ENCODE measurements at places on chromosomes 2 and 18.

GRCh38 chr2:140593132-140593531, 1537.7 kb downstream of the LRP1B start:
- DNase-seq: no peak

DNA sequence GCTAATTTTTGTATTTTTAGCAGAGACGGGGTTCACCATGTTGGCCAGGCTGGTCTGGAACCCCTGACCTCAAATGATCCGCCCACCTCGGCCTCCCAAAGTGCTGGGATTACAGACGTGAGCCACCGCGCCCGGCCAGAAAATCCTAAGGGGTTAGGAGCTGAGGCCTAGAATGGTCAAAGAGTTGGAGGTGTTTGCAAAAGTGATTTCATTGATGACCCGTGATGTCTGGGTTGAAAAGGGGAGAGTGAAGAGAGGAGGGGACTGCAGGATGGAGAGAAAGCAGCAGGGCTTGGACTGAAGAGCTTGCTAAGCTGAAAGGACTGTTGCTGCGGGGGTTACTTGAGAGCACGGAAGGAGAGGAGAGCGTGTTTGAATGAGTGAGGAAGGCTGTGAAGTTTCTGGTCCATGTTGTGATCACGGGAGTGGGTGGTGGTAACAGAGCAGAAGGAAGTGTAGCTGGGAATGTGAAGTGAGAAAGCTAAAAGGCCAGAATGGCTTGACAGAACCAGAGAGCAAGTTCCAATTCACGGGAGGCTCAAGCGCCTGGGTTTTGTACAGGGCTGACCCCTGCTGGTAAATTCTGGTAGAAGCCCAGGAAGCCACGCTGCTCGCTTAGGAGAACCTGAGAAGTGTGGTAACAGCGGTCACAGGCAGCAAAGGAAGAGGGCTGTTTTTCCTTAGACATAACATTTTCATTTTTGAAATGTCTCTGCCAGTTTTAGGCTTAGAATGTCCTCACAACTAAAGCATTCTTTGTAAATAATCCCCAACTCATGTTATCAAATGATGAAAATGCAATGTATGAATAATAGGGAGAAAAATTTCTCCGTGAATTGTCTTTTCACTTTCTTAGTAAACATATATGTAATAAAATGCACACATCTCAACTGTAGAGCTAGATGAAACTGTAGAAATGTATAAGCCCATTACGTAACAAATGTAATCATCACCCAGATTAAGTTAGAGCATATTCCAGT, 40.5 kb upstream of the ACTR2 start:
- peak; percentile 90 for DNase-seq

DNA sequence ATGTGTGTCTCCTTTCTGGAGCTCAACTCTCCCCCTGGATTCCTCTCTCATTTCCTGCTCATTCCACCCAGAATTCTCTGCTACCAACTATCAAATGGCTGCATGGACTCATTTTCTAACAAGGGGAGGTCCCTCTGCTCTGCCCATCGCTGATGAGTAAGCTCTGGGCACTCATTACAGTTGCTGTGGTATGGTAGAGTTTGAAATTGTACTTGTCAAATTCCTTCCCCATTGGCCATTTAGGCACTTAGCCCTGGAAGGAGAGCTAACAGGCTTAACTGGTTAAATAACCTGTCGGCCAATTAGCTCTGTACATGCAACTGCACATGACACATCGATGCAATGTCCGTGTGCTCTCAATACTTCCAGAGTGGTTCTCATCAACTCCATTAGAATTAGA, 20.4 kb downstream of the COL6A3 start:
- DNase-seq: no peak

DNA sequence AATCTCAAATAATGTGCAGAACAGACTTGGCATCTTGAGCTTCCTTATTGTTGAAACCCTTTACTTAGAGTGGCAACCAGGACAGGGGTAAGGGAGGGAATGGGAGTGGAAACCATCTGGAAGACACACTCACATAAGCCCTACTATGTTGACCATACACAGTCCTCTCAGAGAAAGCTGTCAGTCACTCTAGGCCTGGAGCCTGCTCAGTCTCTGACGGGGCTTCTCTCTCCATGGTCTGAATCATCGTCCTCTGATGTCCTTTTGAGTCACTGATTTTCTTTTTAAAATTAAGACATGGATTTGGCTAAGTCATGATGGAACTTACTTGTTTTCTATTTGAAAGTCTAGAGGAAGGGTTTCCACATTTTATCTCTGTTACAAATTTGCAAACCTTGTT, 74.0 kb downstream of the MYO1B start:
- no peak for DNase-seq

GRCh38 chr2:114350186-114350725, 92.2 kb upstream of the DPP10 start:
- no peak for DNase-seq

DNA sequence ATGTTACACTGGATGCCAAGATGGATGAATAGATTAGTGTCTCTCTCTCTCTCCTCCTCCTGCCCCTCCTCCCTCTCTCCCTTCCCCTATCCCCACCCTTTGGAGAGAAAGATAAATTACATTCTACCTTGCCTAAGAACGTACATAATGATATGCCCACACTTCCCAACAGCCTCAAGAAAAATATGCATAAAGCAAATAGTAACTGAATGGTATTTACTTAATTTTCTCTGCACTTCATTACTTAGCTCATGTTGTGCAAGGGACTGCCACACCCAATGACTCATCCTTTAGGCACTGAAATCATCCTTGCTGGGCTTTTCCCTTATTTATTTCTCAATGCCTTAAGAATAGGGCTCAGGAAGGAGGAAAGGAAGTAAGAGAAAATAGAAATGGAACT, 137.3 kb upstream of the PID1 start:
- DNase-seq: peak; percentile 78

DNA sequence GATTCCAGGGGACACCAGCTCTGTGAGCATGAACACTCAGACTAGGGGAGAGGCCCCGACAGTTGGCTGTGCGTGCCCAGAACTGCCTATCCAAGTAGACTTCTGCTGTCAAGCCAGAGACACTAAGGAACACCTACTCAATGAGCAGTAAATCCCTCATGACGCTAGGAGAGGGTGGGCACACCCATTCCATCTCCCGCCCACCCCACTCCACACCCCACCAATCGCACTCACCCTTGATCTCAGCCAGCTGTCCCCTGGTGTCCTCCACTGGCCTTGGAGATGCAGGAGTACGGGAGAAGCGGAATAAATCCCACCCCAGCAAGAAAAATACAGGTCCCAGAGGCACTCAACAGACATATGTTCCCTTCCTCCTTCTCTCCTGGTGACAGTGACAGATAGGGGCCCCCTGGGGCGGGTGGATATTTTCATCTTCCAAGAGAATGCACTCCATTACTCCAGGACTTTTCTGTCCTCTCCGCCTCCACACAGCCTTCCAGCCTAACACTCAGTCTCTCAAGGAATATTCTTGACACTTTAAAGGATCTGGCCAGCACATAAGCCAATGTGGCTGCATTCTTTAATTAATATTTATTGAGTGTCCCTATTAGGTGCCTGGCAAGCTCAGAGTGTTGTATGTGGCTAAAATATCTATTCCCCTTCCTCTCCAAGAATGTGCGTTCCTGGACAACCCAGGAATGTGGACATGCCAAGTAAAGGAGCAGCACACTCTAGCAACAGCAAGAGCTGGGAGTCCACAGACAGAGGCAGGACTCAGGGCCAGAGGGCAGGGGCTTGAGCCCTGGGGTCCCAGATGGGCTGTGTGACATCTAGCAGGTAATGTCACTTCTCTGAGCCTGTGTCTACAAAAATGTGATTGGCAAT, 13.1 kb upstream of the SMAD7 start:
- DNase-seq: no peak

- DNase-seq: peak; percentile 6
These were observed 1383.8 kb upstream of the ACVR2A start for GRCh38 chr2:146461068-146461467.

GRCh38 chr18:1018181-1018681, 113.6 kb downstream of the ADCYAP1 start:
- DNase-seq: no peak

- DNase-seq: peak; percentile 65
These were observed 40.9 kb upstream of the ASPRV1 start for GRCh38 chr2:70002241-70002899.

GRCh38 chr2:191478799-191479679, 198.9 kb upstream of the NABP1 start:
- DNase-seq: peak; percentile 19

DNA sequence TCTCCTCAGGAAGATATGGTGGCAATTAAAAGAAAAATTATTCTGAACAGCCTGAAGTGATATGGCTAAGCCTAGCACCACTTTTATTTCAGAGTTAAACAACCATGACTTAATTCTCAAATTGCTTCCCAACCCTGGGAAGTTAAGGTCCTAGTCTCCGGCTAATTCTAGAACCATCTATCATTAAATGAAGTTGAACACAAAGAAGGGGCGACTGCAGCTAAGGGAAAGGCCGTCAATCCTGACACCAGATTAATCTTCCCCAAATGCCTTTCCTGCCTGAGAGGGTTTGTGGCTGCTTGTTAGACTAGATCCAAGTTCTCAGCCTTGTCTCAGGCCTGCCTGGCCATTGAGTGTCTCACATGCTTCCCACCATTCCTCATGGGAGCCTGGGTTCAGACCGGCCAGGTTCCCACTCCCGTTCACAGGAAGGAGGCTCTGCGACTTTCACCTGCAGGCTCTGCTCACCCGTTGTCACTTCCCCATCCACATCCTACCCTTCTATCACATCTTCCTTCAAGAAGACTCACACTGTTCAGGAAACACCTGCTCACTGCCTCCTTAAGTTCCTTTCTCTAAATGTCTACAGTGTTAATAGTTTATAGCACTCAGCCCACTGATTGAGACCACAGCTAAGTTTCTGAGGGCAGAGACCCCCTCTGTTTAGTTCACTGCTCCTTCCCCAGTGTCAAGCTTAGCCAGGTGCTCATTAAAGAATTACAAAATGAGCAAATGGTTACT, 282.9 kb upstream of the REV1 start:
- DNase-seq: peak; percentile 39

- DNase-seq: no peak
These were observed 46.1 kb downstream of the RASGRP3 start for GRCh38 chr2:33522576-33522975.

DNA sequence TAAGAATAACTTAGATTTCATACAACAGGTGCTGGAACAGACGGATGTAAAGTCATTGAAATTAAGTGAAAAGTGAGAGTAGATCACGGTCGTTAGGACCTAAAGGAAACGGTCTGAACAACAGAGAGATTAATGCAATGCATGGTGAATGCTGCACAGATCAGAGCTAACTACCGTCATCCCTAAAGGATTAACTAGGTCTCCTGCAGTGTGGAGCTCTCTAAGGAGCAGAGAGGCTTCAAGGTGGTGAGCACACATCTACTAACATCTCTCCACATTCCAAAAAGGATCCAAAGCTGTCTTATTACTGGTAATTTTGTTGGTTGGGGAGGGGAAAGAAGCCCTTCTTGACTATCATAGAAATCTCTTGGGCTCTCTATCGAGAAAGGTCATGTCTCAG, 75.3 kb downstream of the CABYR start:
- DNase-seq: no peak

- no peak for DNase-seq
These were observed 35.6 kb downstream of the PXDN start for GRCh38 chr2:1708476-1709334.

DNA sequence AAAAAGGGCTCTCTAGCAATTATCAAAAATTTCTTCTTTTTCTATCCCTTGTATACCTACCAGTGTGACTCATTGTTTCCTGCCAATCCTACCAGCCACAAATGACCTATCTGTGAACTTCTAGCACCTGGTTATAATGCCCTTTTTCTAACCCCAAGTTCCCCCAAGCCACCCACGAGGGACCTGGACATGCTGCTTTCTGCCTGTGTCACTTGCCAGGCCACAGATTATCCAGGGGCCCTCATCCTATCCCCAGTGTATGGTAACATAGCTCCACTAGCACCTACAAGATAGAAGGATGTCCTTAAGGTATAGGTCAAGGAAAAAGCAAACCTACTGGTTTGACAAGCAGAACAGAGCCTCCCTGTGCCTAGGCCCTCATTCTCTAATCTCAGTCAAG, 26.8 kb downstream of the AAK1 start:
- DNase-seq: no peak

DNA sequence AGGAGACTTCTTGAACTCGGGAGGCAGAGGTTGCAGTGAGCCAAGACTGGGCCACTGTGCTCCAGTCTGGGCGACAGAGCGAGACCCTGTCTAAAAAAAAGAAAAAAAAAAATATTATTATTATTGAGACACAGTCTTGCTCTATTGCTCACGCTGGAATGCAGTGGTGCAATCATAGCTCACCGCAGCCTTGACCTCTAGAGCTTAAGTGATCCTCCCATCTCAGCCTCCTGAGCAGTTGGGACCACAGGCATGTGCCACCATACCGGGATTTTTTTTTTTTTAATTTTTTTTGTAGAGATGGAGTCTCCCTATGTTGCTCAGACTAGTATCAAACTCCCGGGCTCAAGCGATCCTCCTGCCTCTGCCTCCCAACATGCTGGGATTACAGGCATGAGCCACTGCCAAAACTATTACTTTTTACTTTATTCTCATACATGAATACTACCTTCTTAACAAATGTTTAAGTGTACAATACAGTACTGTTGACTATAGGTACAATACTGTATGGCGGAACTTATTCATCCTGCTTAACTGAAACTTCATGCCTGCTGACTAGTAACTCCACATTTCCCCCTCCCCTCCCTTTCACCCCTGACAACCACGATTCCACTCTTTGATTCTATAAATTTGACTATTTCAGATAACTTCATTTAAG, 15.5 kb downstream of the FBXO11 start:
- no peak for DNase-seq

- DNase-seq: no peak
These were observed 264.5 kb upstream of the LRP1B start for GRCh38 chr2:142395291-142395690.

GRCh38 chr18:4921548-4921947, 275.5 kb downstream of the AKAIN1 start:
- no peak for DNase-seq

GRCh38 chr2:129758784-129759471, 220.5 kb upstream of the RAB6C start:
- peak; percentile 81 for DNase-seq

DNA sequence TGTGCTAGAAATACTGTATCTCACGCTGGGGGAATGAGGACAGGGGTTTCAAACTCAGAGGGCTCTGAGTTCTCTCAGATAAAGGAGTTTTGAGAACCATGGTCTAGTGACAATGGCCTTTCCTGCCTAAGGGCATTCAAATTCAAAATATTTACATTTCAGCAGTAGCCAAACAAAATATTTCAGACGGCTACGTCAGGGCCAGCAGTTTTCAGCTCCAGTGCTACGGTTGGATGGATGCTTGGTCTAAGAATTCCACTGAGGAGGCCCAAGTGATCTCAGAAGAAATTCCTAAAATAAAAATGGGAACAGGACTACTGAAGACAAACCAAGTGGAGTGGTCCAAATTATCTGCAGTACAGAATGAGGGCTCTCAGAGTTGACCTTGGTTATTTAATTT, 41.1 kb upstream of the SCG2 start:
- DNase-seq: no peak

All from suppressor macrophage (primary cell).